Stimulated activated CD4-positive, alpha-beta T cell treated with anti-CD3 and anti-CD28 coated beads, Interleukin-1b, Interleukin-23, amount 100 ng/mL, for 24 hours (primary cell): ENCODE measurements at places on chromosomes 12 and 14.

DNA sequence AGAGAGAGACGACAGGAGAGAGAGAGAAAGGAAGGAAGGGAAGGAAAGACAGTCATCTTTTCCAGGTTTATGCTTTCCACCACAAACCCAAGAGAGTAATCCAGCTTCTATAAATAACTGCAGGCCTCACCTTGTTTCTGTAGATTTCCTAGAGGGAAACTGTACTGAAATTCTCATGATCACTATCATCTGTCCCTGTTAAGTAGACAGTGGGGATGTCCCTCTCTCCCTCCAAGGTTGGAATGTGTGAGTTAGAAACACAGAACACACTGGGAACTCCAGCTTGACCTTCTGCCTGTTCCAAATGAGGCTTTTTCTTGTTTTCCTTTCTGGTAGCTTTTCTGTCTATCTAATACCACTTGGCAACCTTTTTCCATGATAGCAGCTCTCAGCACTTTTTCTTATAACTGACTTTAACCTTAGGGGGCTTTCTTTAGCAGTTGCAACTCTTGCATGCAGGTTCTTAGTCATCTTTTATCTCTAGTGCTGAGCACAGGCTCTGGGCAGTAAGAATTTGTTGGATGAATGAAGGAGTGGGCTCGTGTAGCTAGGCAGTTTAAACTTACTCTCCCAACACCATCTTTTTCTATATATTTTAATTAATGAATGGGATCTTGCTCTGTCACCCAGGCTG is 22.8 kb upstream of the FBXO33 start:
- DNase-seq: no peak

- DNase-seq: no peak
Observed at GRCh38 chr14:43172899-43173548, 1334.1 kb downstream of the FSCB start.

- DNase-seq: no peak
Observed at GRCh38 chr14:97975962-97976361, 1178.8 kb downstream of the VRK1 start.

DNA sequence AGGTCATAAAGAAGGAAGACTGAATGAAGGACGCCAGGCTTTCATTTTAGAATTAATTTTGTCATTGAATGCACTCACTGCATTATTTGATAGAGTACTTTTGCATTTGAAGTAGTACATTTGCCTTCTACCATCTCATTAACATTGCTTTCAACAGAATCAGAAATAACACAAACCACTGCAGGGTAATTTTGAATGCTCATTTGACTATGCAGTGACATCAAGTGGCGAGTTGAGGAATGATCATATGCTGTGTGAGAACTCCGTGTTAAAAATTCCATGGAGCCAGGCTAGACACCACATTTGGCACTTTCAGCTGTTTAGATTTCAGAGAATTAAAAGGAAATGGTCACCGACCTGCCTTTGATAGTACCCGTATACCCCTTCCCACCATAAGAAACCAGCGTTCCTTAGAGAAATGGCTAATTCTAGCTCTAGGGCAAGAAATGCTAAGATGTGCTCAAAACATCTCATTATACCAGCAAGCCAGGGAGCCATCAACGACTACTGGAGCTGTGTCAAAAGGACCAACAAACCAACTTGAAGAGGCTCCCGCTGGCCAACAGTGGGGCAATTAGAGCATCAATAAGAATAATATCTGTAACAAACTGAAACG is 16.5 kb downstream of the HEBP1 start:
- no peak for DNase-seq

DNA sequence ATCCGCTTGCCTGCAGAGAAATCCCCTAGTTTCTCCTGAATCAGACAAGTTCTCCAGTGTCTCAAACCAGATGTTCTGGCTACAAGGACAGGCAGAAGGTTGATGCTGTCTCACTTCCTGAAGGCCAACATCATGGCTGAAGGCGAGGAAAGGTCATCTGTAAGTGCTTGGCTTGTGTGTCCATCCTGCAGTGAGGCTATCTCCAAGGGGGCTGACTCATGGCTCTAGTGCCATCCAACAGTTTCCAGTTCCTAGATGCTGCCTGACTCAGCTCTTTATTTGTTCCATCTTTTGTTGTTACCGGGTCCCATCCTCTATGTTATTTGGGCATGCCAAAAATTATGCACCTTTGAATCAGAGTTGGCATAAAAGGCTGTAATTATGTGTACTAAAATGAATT is 232.1 kb upstream of the TBX3 start:
- DNase-seq: no peak

- no peak for DNase-seq
Observed at GRCh38 chr12:131002216-131002631, 48.5 kb downstream of the ADGRD1 start.

GRCh38 chr14:35268946-35269345 is 23.2 kb upstream of the PSMA6 start:
- DNase-seq: no peak

GRCh38 chr14:22097586-22098292 is 424.1 kb upstream of the OR4E1 start:
- DNase-seq: no peak

DNA sequence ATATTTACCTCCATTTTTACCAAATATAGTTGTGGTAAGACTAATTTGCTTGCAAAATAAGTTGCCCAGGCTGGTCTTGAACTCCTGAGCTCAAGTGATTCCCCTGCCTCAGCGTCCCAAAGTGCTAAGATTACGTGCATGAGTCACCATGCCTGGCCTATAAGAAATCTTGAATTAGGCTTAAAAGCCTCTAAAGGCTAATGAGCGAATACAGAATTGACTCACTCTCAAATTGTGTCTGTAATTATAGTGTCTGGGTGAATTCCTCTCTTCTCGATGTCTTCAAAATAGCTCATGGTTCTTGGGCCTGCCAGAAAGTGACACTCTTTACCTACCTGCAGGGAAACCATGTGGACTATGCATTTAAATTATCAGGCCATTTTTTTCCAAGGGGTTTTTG is 403.5 kb downstream of the SLC16A7 start:
- no peak for DNase-seq

DNA sequence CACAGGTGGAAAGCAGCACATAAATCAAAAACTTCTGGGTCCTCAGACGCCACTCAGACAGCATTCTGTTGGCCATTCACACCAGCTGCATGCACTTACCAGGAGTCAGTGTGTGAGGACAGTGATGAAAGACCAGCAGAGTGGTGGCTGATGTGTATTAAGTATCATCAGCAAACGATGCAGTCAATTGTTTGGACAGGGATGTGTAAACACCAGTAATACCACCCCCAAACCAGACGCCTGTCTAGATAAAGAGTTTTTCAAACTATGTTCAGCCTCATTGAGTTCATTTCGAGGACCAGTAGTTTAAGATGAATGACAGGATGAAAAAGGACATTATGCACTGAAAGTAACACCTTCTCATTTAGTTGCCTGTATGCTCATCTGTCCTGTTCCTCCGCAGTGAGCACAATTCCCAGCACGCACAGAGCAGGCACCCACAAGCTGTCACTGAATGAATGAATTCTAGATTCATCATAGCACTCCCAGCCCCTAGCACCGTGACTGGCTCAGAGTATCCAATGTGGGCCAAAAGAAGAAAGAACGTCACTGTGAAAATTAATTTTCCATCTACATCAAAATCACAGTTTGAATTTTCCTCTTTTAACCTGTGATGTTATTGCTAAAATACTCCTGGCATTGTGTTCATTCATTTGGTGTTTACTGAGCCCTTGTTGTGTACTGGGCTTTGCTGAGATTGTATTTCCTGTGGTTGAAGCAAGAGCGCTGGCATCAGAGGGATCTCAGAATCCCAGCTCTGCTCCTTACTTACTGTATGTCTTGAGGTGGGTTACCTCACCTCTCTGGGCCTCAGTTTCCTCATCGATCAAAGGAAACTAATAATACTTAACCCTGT is 124.8 kb upstream of the NOS1 start:
- no peak for DNase-seq

DNA sequence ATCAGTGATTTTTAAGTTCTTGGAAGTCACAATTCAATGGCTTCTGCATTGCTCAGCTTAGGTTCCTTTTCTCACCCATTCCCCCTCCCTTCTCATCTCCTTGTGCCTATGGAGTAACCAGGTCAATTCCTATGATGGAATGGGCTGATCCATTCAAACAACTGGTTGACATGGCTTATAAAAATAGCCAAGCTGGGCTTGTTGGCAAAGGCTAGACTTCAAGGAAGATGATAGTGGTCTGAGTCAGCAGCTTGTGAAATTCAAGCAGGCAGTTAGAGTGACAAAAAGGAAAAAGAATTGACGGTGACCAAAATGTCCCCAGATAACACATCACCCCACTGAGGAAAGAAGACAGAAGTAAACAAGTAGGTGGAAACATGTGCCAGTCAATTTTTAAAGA is 119.9 kb upstream of the PCED1B start:
- DNase-seq: no peak

- DNase-seq: no peak
Observed at GRCh38 chr12:90151491-90152015, 442.9 kb upstream of the ATP2B1 start.

- no peak for DNase-seq
Observed at GRCh38 chr12:80422550-80422949, 21.5 kb upstream of the PTPRQ start.

GRCh38 chr14:92507174-92507768 is 6.3 kb upstream of the RIN3 start:
- DNase-seq: no peak

DNA sequence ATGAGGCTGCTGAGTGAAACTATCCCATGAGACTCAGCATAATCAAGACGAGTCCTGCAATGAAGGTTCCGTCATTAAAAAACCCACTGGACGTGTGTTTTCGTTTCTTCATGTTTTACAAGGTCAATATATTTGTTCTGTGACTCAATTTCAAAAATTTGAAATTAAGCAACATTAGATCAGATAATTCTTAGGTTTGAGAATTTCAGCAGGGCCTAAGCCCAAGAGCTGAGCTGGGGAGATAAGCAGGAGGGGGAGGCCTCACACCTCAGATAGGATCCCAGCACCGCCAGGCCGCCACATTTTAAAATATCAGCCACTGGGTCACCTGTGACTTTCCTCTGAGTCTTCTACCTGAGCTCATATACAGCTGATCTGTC is 13.3 kb downstream of the STX2 start:
- DNase-seq: no peak

GRCh38 chr12:11618046-11618445 is 31.4 kb upstream of the ETV6 start:
- no peak for DNase-seq

DNA sequence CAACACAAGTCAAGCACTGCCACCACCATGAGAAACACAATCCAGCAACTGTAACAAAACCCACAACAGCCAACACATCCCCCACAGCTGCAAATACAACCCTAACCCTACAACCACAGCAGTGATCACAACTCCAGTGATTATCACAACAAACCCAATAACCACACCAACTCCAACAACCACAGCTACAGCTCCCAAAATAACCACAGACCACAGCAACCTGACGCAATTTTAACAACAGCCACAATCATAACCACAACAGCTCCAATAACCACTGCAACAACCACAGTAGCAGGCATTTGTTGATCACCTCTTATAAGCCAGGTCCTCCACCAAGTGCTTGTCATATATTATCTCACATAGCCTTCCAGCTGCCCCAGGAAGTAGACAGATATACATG is 42.2 kb upstream of the FAM181A start:
- no peak for DNase-seq

- DNase-seq: no peak
Observed at GRCh38 chr12:84502180-84502860, 410.3 kb downstream of the SLC6A15 start.

- no peak for DNase-seq
Observed at GRCh38 chr14:56581041-56581727, 1.6 kb downstream of the TMEM260 start.

- no peak for DNase-seq
Observed at GRCh38 chr12:93468008-93468371, 676 bp downstream of the MRPL42 start.

GRCh38 chr12:6666211-6666610 is 3.3 kb upstream of the ING4 start:
- no peak for DNase-seq

- DNase-seq: no peak
Observed at GRCh38 chr12:85445060-85445938, 165.3 kb downstream of the ALX1 start.

- DNase-seq: no peak
Observed at GRCh38 chr12:122327014-122327413, 60.7 kb upstream of the VPS33A start.

DNA sequence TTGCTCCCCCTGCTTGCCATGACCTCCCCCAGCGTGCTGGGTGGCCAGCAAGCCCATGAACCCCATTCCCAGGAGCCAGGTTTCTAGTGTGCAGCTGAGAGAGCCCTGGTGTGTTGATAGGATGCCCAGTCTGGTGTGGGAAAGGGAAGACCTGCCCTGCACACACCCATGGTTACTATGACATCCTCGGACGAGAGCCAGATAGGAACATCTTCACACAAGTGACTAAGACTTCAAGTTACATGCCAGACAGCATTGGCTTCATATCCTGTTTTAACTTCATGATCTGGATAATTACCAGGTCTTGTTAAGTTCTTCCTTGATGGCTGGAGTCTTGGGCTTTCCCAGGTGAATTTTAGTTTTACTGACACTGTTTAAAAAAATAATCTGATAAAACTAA is 196.6 kb upstream of the EGLN3 start:
- no peak for DNase-seq

DNA sequence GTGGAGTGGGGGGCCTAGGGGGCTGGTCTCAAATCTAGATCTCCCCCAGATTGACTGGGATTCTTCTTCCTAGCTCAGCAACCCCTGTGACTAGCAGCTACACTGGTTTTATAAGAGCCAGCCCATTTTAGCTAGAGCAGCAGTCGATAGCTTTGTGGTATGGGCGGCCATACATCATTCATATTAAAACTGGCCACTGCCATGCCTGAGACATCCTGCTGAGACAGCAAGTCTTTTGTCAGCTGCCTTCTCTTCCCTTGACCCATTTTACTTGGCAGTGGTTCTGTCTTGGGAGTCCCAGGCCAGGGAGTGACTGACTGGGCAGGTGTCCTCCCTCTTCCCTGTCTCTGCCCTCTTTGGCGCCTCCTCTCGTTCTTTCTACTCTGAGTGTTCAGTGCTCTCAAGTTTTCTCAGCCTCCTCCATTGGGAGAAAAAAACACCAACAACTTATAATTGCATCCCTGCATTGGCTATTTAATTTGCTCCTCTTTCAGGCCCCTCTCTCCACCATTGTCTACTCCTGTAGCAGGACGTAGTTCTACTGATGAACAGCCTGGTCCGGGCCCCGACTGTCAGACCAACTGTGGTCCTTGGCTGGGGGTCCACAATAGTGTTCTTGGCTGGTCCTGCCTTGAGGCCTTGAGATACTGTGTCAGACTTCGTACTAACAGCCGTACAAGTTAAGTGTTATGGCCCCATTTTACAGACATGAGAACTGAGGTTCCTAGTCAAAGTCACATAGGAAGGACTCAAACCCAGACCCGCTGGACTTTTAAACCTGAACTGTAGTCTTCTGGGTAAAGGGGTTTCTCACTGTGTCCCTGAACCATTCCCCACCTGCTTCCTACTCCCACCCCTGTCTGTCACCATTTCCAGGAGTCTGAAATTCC is 18.3 kb upstream of the JDP2 start:
- DNase-seq: no peak

- no peak for DNase-seq
Observed at GRCh38 chr12:3078086-3078820, 1.1 kb downstream of the TSPAN9 start.

GRCh38 chr12:14654842-14655241 is 41.6 kb downstream of the GUCY2C start:
- DNase-seq: no peak

GRCh38 chr12:109963330-109963729 is 32.8 kb downstream of the GIT2 start:
- DNase-seq: no peak
